ENCODE measurements at places on chromosomes 7 and 10. TPM values are rescaled to one million over a fixed set of nuclear protein-coding genes. Genes with fewer than 3 reads are reported as not detected.

Gene PTPRZ1
- total RNA-seq = not detected

Gene AGBL3
- 2.8 TPM for total RNA-seq

Gene NUTM2D
- 3.0 TPM for total RNA-seq

Gene STRIP2
- 28.3 TPM for total RNA-seq

Gene FGFR2
- total RNA-seq = 0.30 TPM

Gene LRMDA
- not detected for total RNA-seq

Gene GNAT3
- not detected for total RNA-seq

Gene UTF1
- not detected for total RNA-seq

Gene PTPN12
- total RNA-seq = 22.0 TPM

Gene DPP6
- total RNA-seq = not detected

Gene FAM180A
- total RNA-seq = not detected

Gene PCGF5
- 45.9 TPM for total RNA-seq

Gene TMEM196
- total RNA-seq = not detected

Measured in activated CD4-positive, alpha-beta memory T cell treated with anti-CD3 and anti-CD28 coated beads, Interleukin-2, amount 10 ng/mL, durations not matched to agents 7 days and 5 days (primary cell).